GM18507 (cell line): ENCODE measurements at places on chromosomes 2 and 18.

DNA sequence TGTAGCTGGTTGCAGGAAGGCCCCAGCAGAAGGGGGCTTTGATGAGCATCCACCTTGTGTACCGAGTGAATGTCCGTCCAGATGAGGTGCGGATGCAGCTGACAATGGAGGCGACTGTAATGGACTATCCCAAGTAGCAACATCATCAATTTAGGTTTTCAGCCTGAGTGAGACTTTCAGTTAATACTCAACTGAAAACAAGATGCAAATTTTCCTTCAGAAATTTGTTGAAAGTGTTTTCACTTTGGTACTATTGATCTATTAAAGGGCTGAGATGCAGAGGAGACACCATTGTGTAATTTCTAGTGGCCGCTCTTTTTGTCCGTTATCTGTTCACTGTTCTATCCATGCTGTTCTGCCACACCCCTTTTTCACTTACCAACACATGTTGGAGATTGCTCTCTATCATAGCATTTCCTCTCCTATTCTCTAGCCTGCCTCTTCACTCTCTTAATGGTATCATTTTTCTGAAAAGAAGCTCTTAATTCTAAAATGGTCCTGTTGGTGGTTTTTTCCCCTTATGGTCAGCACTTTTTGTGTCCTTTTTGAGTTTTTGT lies 12.0 kb upstream of the CASP8 start:
- DNase-seq = no peak

DNA sequence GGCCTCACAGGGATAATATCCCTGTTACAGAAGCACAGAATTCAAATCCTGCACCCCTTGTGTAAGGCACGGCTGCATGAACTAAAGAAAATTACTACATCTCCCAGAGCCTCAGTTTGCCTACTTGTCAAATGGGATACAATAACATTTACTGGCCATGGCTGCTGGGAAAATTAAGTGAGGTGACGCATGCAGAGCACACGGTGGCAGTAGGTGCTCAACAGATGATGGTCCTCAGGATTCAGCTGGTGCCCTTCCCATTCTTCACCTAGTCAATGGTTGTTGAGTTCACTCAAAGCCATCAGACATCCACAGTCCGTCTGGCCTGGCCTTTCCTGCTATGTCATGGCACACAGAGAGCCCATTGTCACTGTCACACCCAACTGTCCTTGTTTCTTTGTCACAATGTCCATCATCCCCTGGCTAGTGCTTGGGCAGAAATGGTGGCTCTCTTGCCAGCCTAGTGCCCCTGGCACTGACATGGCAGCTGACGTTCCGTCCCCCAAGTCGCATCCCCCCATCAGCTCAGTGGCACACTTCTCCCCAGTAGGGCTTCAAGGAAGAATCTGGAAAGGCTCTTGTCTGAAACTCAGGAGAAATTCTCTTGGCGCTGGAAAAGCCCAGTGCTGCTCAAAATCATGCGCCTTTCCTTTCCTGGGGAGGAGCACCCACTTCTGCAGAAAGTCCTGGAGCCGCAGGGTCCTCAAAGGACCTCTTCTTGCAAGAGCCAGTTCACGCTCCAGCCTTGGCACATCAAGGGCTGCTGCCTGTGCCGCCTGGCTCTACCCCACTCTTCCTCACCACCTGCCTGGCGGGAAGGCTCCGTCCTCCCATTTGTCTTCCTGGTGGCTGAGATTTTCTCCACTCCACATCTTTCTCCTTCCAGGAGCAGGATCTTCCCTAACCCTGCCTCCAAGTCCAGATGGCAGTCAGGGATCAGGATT lies 55.9 kb upstream of the SLC66A3 start:
- no peak for DNase-seq

- no peak for DNase-seq
Observed at GRCh38 chr2:51723691-51724090, 691.8 kb upstream of the NRXN1 start.

GRCh38 chr2:85905187-85905666 lies 16.4 kb upstream of the ST3GAL5 start:
- no peak for DNase-seq

- no peak for DNase-seq
Observed at GRCh38 chr18:22277758-22278157, 108.4 kb downstream of the GATA6 start.

- no peak for DNase-seq
Observed at GRCh38 chr2:44766220-44766619, 175.3 kb upstream of the SIX3 start.

GRCh38 chr2:237500681-237501424 lies 13.8 kb downstream of the MLPH start:
- no peak for DNase-seq

- DNase-seq = no peak
Observed at GRCh38 chr2:120265006-120265405, 12.4 kb downstream of the RALB start.

DNA sequence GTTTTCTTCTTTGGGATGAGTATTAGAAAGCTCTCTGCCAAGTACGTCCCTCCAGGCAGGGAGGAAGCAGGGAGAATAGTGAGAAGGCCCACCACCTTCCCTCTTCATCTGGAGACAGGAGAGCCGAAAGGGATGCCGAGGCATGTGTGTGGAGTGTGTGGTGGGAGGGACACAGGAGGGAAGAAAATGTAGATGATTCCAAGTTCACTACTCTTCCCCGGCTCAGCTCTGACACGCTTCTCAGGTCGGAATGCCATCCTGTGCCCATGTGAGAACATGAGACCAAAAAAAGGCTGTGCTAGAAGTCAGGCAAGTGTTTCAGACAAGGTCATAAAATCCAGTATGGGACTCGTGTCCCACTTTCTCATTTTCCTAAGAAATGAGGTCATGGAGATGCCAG lies 47.4 kb downstream of the GYPC start:
- DNase-seq = no peak

DNA sequence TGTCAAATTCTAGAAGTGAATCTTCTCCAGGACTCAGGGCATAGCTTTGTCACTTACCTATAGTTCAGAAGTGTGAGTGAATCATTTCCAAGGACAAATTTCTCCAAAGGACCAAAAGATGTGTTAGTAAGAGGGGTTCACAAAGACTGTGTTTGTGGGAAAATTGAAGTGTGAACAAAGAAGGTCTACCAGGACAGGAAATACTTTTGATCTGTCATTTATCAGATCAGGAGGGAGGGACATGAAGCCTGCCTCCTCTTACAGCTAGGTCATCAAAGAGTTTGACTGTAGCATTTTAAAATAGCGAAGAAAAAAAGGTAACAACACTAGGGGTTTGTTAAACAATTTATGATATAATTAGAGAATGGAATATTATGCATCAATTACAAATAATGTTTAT lies 2.0 kb upstream of the CD28 start:
- DNase-seq = no peak

GRCh38 chr2:205427112-205427511 lies 255.2 kb upstream of the NRP2 start:
- no peak for DNase-seq

GRCh38 chr2:48357351-48357750 lies 172.6 kb upstream of the STON1 start:
- no peak for DNase-seq

- DNase-seq = no peak
Observed at GRCh38 chr2:239762655-239763269, 262.4 kb downstream of the NDUFA10 start.

DNA sequence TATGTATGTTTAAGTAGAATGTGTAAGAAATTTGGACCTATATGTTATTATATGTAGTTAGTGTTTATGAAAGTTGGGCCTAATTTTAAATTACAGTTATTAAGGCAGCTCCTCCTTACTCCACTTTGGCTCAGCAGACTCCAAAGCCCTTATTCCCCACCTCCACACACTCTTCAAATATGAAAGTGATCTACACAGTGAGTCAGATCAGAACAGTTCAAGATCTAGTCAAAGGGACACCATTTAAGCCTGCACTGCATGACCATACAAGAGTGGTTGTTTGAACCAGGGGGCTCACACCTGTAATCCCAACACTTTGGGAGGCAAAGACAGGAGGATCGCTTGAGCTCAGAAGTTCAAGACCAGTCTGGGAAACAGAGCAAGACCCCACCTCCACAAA lies 21.2 kb upstream of the PMAIP1 start:
- no peak for DNase-seq

GRCh38 chr18:6979954-6980353 lies 137.6 kb downstream of the LAMA1 start:
- no peak for DNase-seq
